ENCODE measurements at places on chromosomes 4 and X. TPM values are rescaled to one million over a fixed set of nuclear protein-coding genes. Genes with fewer than 3 reads are reported as not detected.

LRCH2 gene
- total RNA-seq, result 0.02 TPM

TRO gene
- total RNA-seq, result 0.63 TPM

POLN gene
- total RNA-seq, result 0.65 TPM

MAGEB18 gene
- not detected for total RNA-seq
